ENCODE measurements at places on chromosomes 12 and 14.

DNA sequence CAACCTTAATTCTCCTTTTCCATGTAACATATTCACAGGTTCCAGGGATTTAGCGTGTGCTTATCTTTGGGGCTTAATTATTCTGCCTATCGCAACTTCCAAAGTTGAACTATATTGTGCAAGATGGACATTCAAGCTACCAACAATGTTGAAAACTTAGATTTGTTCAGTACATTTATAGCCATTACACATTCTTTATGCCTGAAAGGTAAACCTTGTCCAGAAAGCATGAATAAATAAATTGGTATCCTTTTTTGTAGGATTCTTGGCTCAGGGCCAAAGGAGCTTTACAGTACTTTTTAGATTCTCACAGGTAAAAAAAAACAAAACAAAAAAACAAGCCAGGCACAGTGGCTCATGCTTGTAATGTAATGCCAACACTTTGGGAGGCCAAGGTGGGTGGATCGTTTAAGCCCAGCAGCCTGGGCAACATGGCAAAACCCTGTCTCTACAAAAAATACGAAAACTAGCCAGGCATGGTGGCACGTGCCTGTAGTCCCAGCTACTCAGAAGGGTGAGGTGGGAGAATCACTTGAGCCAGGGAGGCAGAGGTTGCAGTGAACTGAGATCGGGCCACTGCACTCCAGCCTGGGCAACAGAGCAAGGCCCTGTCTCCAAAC, 3.3 kb downstream of the C12orf56 start:
- no peak for DNase-seq

DNA sequence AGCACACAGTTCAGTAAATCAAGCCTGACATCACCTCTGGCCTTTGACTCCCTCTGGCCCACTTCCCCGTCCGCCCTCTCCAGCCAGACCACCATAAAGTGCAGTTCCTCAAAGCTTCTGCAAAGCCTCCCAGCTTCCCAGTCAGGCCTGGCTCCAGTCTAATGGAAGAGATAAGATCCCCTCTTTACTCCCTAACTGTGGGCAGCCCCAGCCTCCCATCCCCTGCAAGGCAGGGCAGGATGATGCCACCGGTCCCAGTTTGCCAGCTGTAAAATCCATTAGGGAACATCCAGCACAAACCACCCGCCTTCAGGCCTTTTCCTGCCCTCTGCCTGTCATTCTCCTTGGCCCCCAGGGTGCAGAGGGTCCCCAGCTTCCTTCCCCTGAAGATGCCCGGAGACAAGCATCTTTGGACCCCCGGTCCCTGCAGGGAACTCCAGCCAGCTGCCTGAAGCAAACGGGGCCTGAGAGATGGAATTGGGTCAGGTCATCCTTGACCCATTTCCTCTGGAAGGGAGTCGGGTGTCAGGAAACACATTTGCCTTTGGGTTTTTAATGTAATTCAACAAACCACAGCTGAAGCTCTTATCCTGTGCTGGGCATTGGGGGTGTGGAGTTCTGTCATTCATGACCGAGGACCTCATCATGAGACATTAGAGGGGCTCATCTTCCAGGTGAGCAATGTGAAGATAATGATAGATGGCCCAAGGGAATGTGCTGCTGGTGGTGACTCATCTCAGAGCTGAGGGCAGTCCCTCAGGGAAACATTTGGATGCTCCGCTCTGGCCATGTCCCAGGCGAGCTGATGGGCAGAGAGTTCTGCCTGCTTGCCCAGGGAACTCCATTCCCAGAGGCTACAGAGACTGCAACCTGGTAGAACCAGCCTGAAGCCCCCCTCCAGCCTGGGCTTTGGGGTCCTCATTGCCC, 93.8 kb upstream of the CLMN start:
- DNase-seq = no peak

- DNase-seq = no peak
These were observed 70.5 kb downstream of the EGLN3 start for GRCh38 chr14:33880330-33880729.

DNA sequence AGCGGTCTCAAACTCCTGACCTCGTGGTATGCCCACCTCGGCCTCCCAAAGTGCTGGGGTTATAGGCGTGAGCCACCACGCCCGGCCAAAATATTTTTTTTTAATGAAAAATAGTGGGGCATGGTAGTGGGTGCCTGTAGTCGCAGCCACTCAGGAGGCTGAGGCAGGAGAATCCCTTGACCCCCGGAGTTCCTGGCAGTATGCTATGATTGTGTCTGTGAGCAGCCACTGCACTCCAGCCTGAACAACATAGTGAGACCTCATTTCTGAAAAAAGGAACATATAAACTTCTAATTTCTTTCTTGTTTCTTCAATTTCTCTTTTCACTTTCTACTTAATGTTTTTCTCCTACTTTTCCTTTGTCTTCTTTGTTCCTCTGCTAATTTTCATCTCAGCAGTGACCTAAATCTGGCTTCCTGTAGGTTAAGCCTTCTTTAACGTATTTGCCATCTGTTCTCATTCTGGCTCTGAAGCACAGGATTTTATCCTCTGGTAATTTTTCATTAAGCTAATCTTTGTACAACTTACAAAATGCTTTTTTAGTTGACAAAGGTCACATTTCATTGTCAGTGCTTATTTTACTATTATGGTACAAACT, 4.5 kb upstream of the RPGRIP1 start:
- DNase-seq = no peak

DNA sequence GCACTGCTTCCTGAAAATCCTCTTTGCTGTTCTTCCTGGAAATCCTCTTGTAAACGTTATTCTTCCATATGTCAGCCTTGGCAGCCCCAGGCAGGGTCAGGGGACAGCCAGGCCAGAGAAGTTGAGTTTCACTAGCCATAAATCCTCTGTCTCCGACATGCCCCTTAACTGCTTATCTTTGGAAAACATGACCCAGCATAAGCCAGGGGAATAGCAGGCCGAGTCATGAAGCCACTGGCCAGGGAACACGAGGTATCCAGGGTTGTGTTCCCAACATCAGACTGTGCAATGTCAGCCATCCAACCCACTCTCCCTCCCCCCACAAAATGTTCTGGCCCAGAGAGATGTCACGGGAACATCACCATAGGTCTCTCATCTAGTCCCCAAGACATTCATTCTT, 453.9 kb downstream of the MED13L start:
- no peak for DNase-seq

DNA sequence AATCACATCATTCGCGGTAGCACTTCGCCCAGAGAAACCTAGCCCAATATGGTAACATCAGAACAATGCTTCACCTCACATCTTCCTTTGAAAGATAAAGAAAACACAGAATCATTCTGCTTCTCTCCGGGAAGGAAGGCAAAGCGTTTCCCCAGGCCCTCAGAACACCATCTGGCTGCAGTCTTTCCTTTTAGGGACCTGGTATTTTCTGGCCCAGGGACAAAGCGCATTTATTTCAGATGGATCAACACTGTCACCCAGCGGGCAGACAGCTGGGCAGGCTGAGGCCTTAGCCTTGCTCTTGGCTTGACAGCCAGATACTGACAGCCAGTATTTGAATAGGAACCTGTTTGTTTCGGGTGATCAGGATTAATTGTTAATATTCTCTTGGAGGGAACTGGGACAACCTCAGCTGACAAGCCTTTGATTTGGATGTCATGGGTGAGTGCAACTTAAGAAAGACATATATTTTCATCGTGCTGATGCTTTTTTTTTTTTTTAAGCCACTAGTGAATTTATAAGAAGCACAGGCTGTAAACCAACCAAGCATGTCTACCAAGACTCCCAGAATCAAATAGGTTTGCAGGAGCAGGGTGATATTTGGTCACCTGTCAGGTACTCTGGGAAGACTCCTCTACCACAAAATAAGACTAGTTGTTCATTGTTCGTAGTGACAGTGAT, 118.9 kb downstream of the VEZT start:
- no peak for DNase-seq
